Retina (tissue), 1 donor: ENCODE measurements at places on chromosomes 1 and 21.

DNA sequence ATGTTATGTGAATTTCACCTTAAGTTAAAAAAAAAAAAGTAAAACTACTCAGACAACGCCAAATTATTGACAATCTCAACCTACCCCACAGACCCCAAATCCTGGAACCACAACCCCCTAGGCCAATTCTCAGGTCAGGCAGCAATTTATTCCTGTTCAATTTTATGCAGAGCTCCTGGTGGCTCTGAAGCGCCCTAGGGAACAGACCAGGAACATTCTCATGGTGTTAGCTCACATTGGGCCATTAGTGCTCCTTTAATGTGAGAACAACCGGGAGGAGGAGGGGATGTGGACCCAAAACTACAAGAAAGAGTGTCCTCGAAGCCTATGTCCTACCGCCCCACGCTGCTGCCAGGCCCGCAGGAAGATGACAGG, 403 bp upstream of the PSEN2 start:
- DNase-seq = no peak

DNA sequence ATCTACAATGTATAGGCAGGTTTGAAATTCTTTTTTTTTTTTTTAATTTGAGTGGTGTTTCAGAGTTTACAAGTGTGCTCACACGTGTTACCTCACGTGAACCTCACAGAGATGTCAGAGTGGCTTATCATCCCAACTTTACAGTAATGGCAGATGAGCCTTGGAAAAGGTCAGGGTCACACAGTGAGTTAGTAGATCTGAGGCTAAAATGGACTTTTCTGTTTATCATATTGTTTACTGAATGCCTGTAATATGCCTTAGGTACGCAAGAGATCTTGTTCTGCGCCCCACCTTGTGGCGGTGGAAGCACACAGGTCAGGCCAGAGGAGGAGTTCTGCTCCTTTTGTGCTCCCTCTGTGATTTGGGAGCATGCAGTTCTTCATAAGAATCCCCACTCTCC, 80.0 kb downstream of the DYRK1A start:
- no peak for DNase-seq

GRCh38 chr1:17742583-17742982, 12.6 kb upstream of the ACTL8 start:
- no peak for DNase-seq

- peak; percentile 11 for DNase-seq
These were observed 70.5 kb upstream of the HSPA13 start for GRCh38 chr21:14453339-14454015.

DNA sequence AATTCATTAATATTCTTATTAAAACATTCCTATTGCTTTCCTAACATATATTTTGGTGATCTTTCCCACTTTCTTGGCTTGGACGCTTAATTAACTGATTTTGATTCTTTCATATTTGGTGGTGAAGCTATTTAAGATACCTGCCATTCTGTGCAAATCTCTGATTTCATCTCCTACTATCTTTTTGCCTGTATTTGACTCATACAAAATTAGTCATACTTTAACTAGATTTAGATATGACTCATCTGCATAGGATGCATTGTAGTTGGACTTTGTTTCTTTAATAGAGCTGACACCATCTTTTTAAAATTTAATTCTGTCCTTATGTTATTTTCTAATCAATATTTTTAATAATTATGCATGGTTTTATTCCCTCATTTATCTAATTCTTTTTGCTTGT, 93.8 kb upstream of the PLPPR4 start:
- no peak for DNase-seq

- DNase-seq = no peak
These were observed 160.4 kb upstream of the SYT6 start for GRCh38 chr1:114314098-114314497.
